ENCODE measurements at places on chromosomes 1 and 21. TPM values are rescaled to one million over a fixed set of nuclear protein-coding genes. Genes with fewer than 3 reads are reported as not detected.

Gene RCSD1
- total RNA-seq = 8.7 TPM

Gene FMO1
- total RNA-seq = 0.18 TPM

Gene SELE
- 5.4 TPM for total RNA-seq

Gene FCRL6
- 0.49 TPM for total RNA-seq

Gene KCND3
- total RNA-seq = 6.2 TPM

Gene AK5
- 1.9 TPM for total RNA-seq

Gene TDRD10
- 3.3 TPM for total RNA-seq

Gene TTC22
- 14.9 TPM for total RNA-seq
